Stimulated activated CD4-positive, alpha-beta T cell treated with anti-CD3 and anti-CD28 coated beads, Interleukin-15, amount 100 ng/mL, for 1 hour (primary cell): ENCODE measurements at places on chromosomes 11 and 22.

GRCh38 chr11:28505232-28505631 is 397.0 kb downstream of the METTL15 start:
- DNase-seq = no peak

GRCh38 chr11:103744496-103745153 is 291.8 kb upstream of the DDI1 start:
- DNase-seq = no peak

DNA sequence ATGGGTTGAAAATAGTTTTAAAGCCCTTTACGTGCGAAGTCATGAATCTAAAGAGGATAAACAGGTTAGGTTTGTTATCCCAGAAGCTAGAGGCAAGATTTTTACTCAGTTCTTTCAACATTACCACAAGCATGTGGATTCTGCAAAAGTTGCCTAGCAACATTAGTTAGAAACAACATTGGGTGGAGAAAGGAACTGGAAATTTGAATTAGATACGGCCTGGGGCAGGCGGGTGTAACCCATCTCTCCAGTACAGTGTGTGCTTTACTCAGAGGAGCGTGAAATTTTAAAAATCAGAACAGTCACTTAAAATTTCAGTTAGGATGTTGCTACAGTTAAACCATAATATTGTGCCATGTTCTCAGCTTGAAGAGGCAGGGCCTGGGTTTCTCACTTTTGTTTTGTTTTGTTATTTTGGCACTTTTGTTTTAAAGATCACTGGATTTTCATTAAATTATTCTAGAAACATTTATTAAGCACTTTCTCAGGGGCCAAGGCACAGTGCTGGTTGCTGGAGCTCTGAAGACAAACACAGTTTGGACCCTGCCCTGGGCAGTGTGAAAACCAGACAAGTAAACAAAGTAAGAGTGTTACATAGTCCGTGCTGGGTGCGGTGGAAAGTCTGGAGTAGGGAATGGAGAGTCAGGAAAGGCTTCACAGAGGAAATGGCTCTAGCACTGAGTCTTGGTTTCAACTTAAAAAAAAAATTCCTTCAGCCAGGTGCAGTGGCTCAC is 4.4 kb upstream of the WEE1 start:
- no peak for DNase-seq

DNA sequence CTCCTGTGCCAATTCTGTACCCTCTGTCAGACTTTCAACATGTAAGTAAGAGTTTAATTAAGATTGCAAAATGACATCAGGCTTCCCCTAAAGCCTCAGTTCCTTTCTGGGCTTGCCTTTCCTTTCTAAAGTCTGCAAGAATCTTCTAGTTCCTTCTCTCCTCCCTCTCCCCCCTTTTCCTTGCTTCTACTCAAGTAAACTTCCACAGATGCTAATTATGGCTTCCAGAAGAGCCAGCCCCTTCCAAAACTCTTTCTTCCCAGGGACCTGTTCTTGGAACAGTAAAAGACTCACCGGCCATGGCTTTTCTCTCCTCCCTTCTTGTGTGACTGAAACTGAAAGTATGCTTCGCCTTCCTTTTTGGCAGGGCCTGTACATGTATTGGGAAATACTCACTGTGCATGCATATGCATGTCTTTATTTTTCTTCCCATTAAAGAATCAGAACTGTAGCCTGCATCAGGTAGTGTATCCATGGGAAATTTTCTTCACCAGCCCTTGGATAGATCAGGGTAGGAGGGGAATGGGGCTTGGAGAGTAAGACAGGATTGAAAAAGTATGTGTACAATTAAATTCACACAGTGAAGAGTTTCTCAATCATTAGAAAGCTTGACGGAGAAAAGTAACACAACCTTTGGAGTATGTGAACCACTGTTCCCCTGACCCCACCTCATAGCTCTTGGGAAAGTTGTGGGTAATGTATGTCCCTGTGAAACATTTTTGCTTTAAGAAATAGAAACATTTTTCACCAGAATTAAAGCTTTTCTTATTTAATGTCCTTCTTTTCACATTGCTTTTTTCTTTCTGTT is at the start of gene CASP1:
TSS of gene CASP1 (minus strand) at position 332 of the 808 bp plus-strand sequence. CDS start at position 301, 31 bp downstream.
- DNase-seq = no peak

- no peak for DNase-seq
Observed at GRCh38 chr11:85698195-85698594, 12.2 kb upstream of the CCDC89 start.

GRCh38 chr22:37843741-37844089 is 419 bp downstream of the ANKRD54 start:
- peak; percentile 36 for DNase-seq

GRCh38 chr11:11960687-11961086 is 47.7 kb downstream of the DKK3 start:
- no peak for DNase-seq

- no peak for DNase-seq
Observed at GRCh38 chr11:62788991-62789390, 1.8 kb downstream of the TMEM179B start.

- no peak for DNase-seq
Observed at GRCh38 chr22:30079952-30080533, at the start of gene HORMAD2. Gene HORMAD2, plus strand, starts transcription at chr22:30080464. Its CDS starts 13,489 bp downstream, at chr22:30093953.

GRCh38 chr11:2265396-2265795 is 5.0 kb downstream of the ASCL2 start:
- DNase-seq = no peak

DNA sequence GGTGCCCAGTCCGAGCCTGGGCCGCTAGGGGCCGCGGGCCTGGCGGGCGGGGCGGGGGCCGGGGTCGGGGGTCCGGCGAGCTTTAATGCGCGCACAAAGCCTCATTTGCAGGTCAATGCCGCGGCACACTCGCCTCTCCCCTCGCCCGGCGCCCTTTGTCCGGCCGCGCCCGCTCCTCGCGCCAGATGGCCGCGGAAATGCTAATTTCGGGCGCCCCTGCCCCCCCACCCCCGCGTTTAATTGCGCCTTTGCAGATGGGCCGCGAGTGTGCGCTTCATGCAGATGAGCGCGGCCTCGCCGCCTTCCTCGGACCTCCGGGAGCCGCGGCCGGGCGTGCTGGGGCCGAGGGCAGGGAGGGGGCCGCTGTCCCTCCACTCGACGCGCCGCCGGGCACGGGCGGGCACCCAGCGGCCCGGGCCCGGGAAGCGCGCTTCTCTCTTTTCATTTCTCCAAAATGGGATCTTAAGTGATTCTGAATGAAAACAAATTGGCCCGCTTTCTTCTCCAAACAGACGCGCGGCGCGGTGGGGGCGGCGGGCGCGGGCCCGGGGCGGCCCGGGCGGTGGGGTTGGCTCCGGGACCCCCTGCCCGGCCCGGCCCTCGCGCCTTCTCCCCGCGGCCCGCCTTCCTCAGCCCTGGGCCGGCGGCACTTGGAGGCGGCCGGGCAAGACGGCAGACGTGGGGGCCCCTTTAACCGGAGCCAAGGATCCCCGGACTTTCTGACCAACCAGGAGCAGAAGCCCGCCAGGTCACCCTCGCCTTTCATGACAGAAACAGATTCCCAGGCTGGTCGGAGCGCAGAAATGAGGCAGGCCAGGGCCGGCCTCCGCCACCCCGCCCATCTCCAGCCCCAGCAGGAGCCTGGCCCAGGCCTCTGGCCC is 22.9 kb downstream of the CDKN1C start:
- DNase-seq = no peak

DNA sequence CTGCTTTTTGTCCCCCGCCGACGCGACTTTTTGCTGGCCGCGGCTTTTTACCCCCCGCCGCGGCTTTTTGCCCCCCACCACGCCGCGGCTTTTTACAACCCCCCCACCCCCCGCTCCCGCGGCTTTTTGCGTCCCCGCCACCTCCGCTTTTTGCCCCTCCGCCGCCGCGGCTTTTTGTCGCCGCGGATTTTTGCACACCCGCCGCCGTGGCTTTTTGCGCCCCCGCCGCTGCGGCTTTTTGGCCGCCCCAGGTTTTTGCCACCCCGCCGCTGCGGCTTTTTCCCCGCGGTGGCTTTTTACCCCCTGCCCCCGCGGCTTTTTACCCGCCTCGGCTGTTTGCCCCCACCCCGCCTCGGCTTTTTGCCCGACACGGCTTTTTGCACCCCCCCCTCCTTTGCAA is 205.5 kb downstream of the CCT8L2 start:
- no peak for DNase-seq

- DNase-seq = no peak
Observed at GRCh38 chr11:78995171-78995570, 420.5 kb upstream of the NARS2 start.

GRCh38 chr22:36546092-36546804 is 17.3 kb upstream of the EIF3D start:
- no peak for DNase-seq

- DNase-seq = no peak
Observed at GRCh38 chr11:85643191-85643614, 4.6 kb upstream of the TMEM126A start.

DNA sequence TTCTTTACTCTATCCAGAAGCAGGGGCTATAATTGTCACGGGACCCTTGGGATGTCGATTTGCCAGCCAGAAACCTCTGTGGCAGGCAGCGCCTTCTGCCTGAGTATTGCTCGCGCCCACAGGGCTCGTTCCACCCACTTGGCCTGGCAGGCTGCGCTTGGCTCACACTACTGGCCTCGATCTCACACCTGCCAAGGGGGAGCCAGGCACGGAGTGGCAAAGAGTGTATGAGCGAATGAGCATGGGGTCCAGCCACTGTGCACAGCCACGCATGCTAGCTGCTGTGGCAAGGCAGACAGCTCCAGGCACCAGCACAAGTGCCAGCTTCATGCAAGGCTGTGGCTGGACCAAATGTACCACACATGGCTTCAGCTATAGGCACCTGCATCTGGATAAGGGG is 599.8 kb downstream of the DLG2 start:
- no peak for DNase-seq

DNA sequence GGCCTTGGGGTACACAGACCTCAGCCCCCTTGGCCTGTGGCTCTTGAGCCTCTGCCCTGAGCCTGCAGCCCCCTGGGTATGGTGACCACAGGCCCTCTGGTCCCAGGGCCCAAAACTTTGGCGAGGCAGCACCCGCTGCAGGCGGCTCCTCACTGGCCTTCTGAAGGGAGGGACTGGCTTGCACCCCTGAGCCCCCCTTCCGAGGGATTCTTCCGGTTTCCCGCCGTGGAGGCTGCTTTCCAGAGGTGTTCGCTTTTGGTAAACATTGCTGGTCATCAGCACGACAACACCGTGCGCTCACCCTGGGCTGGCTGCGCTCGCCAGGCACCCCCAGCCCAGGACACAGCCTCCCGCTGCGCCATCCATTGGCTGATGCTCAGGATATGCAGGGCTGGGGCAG is 42.0 kb downstream of the GRAMD4 start:
- no peak for DNase-seq

DNA sequence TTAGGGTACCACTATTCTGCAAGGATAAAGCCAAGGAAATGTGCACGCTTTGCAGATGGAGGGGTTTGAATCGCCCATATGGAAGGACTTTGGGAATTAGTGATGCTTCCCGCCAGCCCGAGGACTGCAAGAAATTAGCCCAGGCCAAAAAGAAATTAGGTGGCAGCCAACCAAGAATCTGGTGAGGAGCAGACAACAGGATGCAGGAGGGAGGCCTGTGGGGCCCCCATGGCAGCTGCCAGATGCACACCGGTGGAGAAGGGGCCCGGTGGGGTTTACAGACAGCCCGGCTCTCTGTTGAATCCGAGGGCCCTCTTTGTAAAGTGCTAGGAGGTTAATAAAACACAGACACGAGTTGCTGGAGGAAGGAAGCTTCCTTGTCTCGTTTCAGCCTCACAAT is 73.5 kb downstream of the TIMP3 start:
- no peak for DNase-seq

GRCh38 chr11:68127714-68128681 is 6.8 kb upstream of the CHKA start:
- no peak for DNase-seq

- no peak for DNase-seq
Observed at GRCh38 chr11:94702481-94702880, 65.7 kb upstream of the AMOTL1 start.

GRCh38 chr22:23518376-23519187 is 61.5 kb downstream of the IGLL1 start:
- no peak for DNase-seq

GRCh38 chr22:21682385-21683175 is 16.8 kb downstream of the PPIL2 start:
- DNase-seq = no peak

GRCh38 chr11:87473174-87473573 is 435.4 kb downstream of the TMEM135 start:
- no peak for DNase-seq

DNA sequence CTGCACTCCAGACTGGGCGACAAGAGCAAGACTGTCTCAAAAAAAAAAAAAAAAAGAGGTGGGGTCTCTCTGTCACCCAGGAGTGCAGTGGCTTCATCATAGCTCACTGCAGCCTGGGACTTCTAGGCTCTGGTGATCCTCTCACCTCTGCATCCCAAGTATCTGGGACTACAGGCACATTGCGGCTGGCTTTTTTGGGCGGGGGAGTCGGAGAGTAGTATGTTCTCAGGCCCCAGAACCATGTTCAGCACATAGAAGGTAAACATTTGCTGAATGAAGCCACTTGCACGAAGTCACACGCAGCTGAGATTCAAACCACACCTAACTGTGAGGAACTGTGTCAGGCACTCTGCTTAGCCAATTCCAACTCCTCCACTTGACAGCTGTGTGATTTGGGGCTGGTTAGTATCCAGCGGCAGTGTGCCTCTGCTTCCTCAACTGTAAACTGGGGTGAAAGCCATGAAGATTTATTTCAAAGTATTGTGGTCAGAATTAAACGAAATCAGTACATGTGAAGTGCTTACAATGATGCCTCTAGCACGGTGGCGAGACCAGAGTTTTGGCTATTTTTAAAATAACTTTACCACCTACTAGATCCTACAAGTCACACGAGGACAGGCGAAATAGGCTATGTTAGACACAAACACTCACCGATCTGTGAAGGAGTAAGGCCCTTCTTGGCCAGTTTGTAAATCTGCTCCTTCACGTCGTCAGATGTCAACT is 789 bp downstream of the RPS13 start:
- DNase-seq = no peak

- DNase-seq = no peak
Observed at GRCh38 chr11:2311353-2312133, 9.7 kb downstream of the TSPAN32 start.

DNA sequence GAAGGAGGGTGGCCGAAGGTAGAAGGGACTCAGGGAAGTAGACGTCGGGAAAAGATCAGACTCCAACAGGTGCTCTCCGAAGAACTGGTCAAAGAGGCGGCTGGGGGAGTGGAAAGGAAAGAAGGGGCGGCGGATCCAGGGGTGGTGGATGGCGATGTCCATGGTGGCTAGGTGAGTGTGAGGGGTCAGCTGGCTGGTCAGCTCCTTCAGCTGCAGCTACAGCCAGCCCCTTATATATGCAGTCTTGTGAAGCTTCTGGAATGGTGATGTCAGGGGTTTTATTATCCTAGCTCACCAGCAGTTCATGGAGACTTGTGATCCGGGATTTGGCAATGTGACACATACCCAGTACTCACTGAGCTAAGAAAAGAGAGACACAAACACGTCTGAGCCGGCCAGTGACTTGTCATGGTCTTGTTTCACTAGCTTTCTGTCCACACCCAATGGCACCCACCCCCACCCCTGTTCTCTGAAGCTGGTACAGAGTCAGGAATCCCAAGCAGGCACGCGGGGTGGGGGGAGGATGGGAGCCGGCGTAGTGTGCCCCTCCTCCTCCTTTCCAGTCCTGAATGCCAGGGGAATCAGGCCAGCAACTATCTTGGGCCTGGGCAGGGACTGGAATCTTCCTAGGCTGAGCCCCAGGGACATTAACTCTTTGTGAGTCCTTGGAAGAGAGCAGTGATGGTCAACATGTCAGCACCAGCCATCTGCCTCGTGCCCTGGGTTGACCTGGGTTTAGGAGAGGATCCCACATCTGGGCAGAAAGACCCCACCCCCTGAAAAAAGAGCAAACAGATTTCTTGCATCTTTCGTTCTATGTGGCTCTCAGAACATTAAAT is at the start of gene CRYAB:
TSS of gene CRYAB (minus strand) at position 208 of the 839 bp plus-strand sequence. CDS start at position 162, 46 bp downstream.
- no peak for DNase-seq

GRCh38 chr11:55172734-55173415 is 89.1 kb upstream of the TRIM48 start:
- no peak for DNase-seq
